ENCODE measurements at places on chromosomes 6 and 20.

DNA sequence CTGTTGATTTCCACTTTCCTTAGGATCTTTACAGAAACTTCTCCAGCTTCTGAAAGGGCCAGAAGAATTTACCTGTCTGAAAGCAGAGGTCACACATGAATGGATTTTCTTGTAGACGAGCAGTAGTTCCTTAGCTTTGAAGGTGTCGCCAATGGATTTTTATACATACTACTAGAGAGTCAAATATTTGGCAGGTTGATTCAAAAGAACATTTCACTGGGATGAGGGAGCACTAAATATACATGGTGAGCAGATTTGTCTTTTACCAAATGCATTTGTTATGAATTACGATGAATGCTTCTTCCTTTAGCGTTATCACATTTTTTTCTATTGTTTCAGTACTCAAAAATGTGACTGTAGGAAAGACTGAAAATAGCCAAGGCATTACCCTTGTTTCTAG lies 162.3 kb downstream of the PAX1 start:
- no peak for DNase-seq

DNA sequence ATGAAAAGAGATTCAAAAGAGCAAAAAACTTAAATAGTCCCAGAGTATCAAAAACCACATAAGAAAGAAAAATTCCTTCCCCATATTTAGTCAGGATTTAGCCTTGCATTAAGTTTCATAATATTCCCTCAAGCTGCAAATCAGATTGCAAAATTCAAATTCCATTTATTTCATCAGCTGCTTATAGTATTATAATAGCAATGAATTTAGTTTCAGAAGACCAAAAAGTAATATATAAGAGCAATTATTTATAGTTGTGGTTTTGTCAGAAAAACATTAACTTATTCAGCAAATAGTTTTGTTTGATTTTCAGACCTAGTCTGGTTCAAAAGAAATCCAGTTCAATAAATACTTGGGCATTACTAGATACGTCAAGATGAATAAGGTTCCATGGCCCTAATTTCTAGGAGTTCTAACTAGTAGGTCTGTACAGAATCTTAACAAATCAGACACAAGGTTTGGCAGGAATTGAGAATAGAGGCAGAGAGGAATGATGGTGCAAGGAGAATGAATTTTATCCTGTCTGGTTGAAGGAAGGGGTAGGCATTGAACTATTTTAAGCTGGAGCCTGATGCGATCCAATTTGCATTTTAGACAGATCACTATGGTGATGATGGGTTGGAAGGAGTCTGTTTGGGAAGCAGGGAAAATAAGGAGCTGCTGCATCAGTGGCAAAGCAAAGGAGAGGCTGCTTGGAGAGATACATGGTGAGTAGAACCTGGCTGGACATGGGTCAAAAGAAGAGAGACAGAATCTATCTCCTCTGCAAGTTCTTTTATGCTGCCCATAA lies 163.9 kb upstream of the STXBP5 start:
- no peak for DNase-seq

GRCh38 chr6:132052096-132052495 lies 100.9 kb upstream of the CCN2 start:
- DNase-seq = no peak

- DNase-seq = no peak
Measured at GRCh38 chr20:1075616-1076015, 42.8 kb upstream of the PSMF1 start.

DNA sequence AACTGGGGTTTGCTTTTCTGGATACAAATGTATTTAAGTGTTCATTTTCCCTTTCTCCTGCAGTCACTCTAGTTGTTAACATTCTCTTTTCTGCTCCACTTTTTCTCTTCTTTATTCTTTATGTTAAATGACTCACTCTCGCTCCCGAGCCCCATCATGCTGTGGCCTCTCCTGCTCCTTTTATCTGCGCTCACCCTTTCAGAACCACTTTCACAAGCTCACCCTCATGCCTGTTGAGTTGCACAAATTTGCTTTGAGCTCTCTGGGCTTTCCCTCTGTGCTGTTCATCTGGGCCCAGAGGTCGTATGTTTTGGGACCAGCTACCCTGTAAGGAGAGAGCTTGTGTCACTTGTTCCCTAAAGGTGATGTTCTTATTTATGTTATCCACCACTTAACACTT lies 98.1 kb upstream of the ASCC3 start:
- no peak for DNase-seq

DNA sequence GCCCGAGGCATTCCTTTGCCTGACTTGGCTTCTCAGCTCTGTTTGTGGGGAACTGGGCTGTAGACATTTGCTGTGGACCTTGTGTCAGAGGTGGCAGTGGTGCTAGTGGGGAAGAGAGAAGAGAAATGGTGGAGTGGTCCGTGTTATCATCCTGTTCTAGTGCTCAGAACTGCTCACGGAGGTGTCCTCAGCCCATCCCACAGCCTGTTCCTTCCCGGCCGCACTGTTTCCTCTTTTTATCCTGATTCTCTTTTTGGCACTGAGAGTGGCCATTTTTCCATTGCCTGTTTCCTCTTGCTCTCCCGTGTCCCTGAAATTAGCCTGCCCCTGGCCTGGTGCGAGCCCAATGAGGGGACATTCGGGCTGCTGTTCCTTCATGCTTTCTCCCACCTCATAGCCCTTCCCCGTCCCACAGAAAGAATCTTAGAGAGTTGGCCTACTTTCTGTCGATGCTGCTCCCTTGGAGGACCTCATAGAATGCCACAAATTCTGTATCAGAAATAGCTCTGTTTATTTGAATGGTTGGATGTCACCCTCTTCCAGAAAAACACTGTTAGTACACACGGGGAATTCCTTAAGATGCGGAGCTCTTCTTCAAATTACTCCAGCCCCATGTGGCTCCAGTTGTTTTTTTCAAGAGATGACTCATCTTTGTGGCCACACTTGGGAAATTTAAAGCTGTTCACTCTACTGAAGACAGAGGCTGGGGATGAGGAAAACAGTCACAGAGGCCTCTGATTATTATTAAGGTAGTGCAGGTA lies 26.1 kb downstream of the FARS2 start:
- DNase-seq = no peak

DNA sequence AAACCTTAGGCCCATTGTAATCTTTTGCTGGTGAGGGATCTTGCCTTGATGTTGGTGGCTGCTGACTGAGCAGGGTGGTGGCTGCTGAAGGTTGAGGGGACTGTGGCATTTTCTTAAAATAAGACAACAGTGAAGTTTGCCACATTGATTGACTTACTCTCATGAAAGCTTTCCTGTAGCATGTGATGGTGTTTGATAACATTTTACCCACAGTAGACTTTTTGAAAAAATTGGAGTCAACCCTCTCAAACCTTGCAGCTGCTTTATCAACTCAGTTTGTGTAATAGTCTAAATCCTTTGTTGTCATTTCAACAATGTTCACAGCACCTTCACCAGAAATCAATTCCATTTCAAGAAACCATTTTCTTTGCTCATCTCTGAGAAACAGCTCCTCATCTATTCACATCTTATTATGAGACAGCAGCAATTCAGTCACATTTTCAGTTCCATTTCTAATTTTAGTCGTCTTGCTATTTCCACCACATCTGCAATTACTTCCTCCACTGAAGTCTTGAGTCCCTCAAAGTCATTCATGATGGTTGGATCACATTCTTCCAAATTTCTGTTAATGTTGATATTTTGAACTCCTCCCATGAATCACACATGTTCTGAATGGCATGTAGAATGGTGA lies 37.2 kb downstream of the CST9L start:
- DNase-seq = no peak

Data from SK-N-DZ (cell line).